Head of caudate nucleus (tissue), 42 donors: ENCODE measurements at places on chromosomes 5 and 9.

- no peak for DNase-seq
Measured at GRCh38 chr9:100669968-100670367, 92.1 kb downstream of the CAVIN4 start.

DNA sequence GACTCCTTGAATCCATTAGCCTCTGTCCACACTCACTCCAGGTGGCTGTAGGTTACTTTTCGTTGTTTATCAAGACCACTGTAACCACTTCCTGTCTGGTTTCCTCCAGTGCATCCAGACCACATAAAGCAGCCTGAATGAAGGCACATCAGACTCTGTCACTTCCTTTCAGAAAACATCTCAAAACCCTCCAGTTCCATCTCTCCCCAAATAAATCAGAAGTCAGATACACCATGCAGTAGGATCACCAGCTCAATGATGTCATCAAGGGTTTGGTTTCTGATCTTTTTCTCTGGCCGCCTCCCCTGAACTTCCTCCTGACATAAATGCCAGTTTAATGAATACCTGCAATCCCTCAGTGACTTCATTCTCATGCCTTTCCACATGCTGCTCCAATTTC lies 161.2 kb downstream of the ZNF462 start:
- no peak for DNase-seq

- DNase-seq = no peak
Measured at GRCh38 chr5:58294598-58295305, 165.1 kb downstream of the PLK2 start.

- DNase-seq = no peak
Measured at GRCh38 chr5:11152368-11152767, 391.3 kb upstream of the DAP start.

GRCh38 chr9:90107726-90108655 lies 503.2 kb downstream of the GADD45G start:
- DNase-seq = no peak

GRCh38 chr9:22216730-22217172 lies 207.6 kb upstream of the CDKN2B start:
- no peak for DNase-seq

DNA sequence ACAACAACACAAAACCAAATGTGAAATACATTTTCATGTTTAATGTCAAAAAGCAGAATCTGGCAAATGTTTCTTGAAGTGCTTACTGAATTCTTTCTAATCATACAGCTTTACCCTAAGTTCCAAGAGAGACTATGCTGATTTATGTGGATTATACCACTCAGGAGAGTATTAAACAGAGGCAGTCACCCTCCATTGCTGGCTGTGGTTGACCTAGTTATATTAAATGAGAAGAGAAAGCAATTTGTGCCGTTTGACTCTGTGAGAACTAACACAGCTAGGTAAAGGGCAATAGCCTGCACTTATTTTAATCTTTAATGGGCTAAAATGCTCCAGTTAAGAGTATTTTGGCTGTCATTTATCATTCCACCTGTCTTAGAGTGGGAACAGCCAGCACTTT lies 62.6 kb downstream of the ELL2 start:
- no peak for DNase-seq

DNA sequence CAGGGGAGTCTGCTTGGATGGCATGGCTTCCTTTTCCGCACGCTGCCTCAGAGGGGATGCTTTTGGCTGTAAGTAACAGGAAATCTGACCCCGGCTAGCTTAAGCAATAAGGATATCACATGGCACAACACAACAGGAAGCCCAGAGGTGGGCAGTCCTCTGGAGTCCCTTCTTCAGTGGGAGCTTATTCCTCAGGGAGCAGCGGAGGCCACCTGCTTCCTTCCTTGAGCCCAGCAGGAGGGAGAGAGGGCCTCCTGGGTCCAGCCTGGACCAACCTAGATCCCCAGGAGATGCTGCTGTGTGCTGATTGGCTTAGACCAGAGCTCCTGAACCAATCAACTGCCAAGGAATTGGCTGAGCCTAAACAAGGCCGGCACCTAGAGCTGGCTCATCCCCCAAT lies 66.3 kb downstream of the C9orf50 start:
- no peak for DNase-seq

DNA sequence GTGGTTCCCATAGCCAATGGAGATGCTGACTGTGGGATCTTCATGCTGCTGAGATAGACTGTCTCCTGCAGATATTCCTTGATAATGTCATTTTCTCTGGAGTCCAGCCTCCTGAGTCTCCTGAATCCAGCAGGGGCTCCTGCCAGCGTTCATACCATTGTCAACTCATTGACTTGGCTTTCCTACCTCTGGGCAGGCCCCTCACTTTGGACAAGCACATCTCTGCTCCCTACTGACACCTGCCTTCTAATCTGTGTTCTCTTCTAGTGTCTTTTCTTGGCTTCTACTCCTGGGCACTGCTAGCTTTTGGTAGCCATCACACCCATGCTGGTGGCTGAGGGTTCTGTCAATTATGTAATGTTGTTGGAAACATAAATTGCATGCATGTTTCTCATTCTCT lies 138.0 kb downstream of the ADCY2 start:
- no peak for DNase-seq

- DNase-seq = no peak
Measured at GRCh38 chr5:40518485-40518917, 161.2 kb upstream of the PTGER4 start.

GRCh38 chr5:137696481-137696880 lies 39.4 kb downstream of the KLHL3 start:
- no peak for DNase-seq

- no peak for DNase-seq
Measured at GRCh38 chr9:77851882-77852595, 179.6 kb downstream of the GNAQ start.

DNA sequence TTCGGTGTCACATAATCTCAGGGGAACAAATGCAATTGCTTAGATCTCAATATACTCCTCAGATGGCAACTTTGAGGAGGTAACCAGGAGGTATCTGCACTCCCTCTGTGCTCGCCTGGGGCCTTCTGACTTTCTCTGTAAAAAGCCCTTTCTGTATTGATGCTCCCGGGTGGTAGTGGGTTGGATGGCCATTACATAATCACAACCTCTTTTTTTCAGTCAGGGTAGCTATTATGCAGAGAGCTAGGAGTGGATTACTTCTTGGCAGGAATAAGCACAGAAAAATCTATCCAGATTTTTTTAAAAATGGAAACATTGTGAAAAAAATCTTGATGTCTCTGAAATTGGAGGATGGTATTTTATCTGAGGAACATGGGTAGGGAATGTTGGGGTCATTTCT lies 116.6 kb downstream of the SH3GL2 start:
- DNase-seq = no peak

GRCh38 chr9:137619240-137620047 lies 639 bp downstream of the EHMT1 start:
- DNase-seq = no peak

DNA sequence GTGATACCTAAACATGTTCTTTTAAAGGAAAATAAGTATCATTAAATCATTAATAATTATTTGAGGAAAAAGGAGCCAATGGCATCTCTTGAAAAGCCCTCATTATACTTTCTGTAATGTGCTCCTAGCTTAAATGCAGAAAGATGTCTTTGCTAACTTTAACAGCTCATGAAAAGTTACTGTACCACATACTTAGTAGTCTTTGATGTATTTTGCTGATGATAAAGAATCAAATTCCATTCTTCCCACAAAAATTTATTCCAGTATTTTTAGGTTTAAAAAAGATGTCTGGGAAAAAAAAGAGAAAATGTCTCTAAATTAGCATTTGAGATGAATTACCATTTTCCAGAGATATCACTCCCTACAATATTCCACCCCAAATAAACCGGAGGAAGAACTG lies 112.5 kb downstream of the PPP2R2B start:
- no peak for DNase-seq

DNA sequence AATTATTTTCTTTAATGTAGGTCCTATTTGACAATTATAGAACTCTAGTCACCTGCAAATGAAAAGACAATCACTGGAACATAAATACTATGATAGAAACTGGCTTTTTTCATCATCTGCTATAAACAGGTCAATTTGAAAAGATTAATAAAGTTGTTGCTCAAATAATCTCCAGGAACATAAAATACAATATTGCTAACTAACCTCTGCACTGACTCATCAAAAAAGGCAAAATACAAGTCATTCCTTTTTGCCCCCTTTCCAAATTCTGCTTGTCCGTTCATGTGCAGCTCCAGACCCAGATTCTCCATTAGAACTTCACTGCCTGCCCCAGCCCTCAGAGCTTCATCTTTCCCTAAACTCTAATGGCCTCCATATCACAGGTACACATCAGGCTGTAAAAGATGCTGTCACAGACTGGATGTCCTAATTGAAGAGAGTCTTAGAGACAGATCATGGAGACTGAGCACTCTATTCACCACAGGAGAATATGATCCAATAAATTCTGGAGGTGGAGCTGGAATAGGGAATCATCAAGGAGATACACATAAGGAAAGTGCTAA lies 1.6 kb downstream of the DCTN4 start:
- DNase-seq = no peak

GRCh38 chr5:123559434-123559775 lies 47.4 kb downstream of the CSNK1G3 start:
- no peak for DNase-seq

DNA sequence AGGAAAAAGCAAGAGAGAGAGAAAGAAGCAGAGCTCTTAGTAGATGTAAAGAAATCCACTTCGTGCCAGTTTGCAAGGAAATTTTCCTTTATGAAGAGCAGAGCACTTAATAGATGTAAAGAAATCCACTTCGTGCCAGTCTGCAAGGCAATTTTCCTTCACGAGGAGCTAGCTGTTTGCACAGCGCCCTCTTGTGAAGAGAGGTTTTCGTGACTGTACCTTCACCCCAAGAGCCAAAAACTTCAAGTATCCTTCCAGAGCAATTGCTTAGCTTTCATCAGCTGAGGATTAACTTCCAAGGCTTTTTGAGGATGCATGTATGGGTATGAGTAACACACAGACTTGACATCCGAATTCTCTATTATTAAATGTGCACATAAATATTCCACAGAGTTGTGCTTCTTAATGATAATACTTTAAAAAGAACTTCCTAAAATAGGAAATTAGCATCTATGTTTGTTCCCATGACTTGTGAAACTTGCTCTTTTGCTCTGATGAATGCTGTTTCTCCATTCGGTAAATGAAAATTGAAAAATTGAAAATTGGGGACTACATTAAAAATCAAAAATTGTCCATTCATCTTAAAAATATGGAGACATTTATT lies 525.6 kb downstream of the PDE4D start:
- DNase-seq = peak; percentile 51

DNA sequence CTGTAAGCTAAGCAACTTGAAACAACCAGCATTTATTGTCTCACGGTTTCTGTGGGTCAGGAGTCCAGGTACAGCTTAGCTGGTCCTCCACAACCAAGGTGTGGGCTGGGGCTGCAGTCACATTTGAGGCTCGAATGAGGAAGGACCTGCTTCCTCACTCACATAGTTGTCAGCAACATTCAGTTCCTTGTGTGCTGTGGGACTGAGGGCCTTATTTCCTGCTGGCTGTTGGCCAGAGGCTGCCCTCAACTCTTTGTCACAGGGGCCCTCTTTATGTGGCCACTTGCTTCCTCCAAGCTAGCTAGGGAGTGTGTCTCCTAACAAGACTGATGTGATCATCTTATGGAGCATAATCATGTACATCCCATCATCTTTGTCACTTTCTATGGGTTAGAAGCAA lies 29.2 kb upstream of the SEMA4D start:
- peak; percentile 43 for DNase-seq

GRCh38 chr9:122131401-122132001 lies 28.1 kb downstream of the NDUFA8 start:
- DNase-seq = no peak

DNA sequence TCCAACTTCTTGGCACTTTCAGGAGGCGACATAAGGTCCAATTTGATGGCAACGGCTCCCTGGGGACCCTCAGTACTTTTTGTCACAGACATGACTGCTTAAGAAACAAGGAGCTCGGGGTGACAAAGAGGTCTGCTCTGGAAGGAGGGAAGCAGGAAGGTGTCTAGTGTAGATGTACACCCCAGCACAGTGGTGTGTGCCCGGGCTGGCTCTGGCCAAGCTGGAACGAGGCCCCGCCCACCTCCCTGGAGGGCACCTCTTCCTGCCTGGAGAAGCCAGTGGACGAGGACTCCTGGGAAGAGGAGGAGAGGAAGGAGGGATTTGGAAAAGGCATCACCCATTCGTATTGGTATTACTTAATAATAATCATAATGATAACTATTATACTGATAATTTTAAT lies at the start of gene SLC36A2:
Gene SLC36A2, minus strand, starts transcription at position 191 of the 400 bp plus-strand sequence. Its CDS starts 99 bp downstream, at position 92.
- no peak for DNase-seq

- DNase-seq = no peak
Measured at GRCh38 chr5:160347448-160347847, 23.0 kb downstream of the C1QTNF2 start.

GRCh38 chr5:174877987-174878386 lies 153.6 kb downstream of the MSX2 start:
- DNase-seq = no peak

DNA sequence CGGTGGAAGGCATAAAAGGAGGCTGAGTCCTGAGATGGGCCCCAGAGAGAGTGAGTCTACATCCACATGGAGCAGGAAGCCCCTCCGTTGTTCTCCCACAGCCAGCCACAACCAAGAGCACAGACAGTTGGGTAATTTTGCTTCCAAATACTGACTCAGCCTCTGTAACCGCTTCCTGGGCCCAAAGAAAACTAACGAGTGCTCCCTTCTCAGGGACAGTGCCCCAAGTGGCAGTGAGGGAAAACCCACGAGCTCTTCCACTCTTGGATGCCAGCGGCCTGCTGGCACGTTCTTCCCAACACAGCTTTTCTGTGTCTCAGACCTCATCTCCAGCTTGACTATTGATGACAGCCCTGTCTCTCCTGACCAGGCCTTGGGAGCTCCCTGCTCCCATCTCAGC lies 207.6 kb downstream of the FSTL4 start:
- DNase-seq = peak; percentile 1

GRCh38 chr5:68140763-68141162 lies 74.8 kb upstream of the PIK3R1 start:
- DNase-seq = no peak

DNA sequence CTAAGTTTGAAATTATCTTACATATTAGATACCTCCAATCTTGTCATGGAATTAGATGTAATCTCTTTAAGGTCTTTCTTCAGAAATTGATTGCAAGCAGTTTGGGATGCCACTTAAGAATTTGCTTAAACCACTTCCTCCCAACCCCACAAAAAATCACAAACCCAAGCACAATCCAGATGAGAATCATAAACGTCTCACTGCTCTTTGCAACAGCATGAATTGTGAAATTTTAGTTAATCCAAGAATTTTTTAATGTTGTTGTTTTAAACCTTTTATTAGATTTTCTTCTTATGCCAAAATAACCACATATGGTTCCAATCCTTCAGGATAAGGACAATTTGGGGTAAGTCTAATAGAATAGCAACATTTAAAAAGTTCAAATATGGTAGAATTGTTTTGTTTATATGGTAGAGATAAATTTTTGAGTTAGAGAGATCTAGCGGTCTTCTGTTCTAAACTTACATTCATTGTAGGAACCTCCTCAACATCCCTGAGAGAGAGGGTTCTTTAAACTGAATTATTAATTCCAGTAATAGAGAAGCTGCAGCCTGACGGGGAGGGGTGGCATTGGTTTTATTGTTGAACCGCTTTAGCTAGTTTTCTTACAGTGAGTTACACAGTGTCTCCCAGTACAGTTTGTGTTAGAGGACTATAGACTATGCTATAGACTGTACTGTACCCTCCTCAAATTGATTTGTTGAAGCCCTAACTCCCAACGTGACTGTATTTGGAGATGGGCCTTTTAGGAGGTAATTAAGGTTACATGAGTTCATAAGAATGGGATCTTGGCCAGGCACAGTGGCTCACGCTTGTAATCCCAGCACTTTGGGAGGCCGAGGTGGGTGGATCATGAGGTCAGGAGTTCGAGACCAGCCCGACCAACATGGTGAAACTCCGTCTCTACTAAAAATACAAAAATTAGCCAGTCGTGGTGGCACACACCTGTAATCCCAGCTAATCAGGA lies 24.8 kb upstream of the IL6ST start:
- DNase-seq = no peak
